ENCODE measurements at places on chromosomes 12 and 14. TPM values are rescaled to one million over a fixed set of nuclear protein-coding genes. Genes with fewer than 3 reads are reported as not detected.

DNA sequence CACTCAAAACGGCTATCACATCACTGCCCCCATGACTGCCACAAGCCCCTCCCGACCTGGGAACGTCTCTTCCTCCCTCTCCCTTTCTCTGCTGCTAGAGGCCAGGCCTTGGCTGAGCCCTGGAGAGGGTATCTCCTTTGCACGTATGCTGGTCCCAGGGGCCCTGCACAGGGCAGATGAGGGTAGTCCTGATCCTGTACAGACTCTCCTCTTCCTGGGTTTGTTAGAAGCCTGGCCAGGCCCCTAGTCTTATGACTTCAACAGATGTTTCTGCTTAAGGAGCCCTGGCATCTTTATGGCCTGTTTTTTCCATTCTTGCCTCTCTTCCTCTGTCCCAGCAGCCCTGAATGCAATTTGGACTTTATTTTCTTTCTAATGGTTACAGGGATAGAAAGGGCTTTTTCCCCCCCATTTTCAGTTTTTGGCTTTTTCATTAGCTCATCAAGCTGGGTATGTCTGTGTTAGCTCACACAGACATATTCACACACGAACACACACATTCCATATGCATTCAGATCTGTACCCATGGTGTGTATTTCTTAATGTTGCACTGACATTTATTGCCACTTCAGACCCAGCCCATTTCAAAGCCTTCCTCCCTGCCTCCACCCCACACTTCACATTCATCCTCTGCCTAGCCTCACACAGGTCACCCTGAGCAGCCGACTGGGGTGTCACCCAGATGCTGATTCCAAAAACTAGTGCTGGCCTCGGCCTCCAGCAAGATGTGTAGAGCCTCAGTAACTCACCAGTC lies 203.2 kb downstream of the ZFP36L1 start:
- DNase-seq = no peak

CIDEB gene
- 6.4 TPM for total RNA-seq

DNA sequence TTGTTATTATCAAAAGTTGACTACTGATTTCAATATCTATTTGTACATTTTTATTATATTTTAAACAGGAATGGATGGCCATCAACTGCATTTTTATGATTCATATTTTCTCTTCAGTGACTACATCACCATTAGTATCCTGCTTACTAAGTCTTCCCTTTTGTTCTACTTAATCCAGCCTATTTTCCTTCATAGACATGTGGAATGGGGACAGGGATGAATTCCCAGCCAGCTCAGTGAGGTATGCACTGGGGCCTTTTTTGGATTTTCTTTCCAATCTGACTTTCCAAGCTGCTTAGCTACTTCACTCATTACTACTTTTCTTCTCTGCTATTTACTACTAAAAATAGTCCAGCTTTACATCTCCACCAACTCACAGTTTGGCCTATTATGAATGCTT lies 38.4 kb downstream of the AKAP6 start:
- no peak for DNase-seq

- DNase-seq = no peak
These were observed 27.9 kb downstream of the PPM1H start for GRCh38 chr12:62907078-62907477.

GRCh38 chr12:106919910-106920544 lies 35.7 kb upstream of the TMEM263 start:
- no peak for DNase-seq

DNA sequence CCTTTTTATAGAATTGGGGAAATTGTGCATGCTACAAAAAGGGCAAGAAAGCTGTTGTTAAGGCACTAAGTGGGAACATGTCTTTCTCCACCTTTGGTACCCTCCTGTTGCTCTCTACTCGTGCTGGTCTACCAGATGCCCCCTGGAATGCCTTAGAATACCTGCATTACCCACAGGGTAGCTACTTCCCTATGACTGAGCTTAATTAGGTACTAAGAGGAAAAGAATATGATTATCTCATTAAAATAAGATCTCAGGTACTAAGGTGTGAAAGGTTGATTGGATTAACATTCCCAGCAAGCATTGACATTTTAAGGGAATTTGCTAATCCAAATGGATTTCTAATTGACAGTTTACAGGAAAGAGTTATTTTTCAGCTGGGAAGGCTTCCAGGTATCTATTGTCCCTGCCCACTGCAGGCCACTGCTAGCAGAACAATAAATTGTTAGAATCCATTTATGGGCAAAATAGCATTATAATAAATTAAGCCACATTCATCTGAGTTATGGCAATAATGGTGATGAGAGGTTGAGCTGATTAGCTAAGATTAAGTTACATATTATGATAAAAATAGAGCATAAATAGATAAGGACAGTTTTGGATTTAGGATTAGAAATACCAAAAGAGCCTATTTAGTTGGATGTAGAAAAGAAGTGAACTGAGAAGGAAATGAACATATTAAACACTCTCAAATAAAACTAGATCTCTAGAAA lies 67.8 kb upstream of the GRIP1 start:
- DNase-seq = no peak

- DNase-seq = peak; percentile 94
These were observed 723 bp downstream of the NFATC4 start for GRCh38 chr14:24368562-24369252.

DNA sequence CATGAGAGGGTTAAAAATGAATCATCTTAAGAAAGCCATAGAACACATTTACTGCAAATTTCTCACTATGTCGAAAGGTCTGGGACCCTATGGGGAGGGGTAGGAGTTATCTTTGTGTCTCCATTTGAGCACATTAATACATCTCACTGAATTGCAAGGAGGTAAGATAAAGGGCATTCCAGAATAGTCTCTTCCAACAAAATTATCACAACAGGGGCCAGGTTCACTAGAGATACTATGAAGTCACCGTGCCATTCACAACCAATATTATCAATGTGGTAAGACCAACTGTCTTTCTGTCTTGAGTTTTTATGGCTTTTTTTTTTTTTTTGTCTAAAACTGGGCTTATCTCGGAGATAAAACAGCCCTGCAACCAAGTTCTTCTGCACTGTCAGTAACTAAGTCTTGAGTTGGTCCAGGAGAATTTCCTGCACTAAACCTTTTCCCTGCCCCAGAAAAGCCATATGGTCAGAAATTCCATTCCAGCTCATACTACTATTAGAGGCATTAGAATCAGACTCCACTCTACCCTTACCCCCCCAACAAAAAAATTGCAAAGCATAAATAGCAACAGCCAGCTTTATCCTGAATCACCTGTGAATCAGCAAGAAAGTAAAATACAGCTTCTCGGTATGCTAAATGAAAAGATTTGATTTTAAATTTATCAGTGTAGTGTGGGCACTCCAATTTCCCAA lies 79.7 kb downstream of the PTPRR start:
- DNase-seq = no peak

PZP gene
- total RNA-seq = not detected

C14orf119 gene
- not detected for total RNA-seq

DNA sequence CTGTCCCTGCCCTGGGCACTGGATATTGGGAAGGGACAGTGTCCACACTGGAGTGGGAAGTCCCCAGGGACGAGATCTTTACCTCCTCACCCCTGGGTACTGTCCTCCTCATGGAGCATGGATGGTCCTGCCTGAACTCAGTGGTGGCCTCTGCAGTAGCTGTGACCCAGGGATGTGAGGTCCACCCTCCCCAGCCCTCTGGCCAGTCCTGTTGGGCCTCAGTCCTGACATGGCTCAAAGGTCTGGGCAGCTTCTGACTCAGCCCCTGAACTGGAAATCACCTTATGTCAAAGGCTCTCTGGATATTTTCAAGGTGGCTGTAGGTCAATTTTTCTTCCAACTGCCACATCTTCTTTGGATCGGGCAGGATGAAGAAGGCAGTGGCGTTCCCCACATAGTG lies 24.4 kb downstream of the SERPINA1 start:
- no peak for DNase-seq

ST8SIA1 gene
- 5.0 TPM for total RNA-seq

DNA sequence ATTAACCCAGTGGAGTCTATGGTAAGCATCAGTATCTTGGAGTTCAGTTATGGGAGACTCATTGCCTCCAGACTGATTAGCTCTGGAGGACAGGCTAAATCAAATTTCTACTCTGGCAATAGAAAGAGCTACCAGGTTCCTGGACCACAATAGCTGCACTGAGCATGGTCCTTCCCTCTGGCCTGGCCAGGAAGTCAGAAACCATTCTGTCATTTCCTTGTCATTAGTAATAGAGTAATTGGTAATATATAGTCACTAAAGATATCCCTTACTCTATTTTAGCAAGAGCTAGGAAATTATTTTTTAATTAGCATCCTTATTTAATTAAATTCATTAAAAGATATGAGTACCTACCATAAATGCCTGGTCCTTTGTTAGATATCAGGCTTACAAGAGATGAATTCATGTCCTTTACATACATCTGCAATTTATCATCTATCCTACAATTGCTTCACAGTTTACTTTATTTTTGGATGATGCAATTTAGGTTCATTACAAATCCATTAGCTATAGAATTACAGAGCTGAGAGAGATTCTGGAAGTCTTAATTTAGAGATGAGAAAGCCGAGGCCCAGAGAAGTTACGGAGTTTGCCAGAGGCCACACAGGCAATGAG lies 23.7 kb upstream of the TDRD9 start:
- no peak for DNase-seq

GMPR2 gene
- 13.9 TPM for total RNA-seq

DNA sequence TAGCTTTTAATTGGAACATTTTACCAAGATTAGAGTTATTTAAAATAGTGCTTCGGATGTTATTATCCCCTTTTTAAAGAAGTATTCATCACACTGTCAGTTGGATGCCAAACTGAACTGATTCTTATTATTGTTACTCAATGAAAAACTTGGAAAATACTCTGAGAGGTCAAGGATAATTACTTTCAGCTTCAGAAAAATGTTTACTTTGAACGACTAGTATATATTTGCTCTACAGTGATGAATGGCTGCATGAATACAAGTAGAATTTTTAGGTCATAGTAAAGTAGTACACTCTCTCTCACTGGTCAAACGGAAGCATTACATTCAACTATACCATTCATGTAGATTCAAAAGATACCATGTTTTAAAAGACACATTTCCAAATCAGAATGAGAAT lies 269.2 kb downstream of the CCDC91 start:
- DNase-seq = no peak

ANKRD33 gene
- total RNA-seq = not detected

- DNase-seq = no peak
These were observed 4.0 kb upstream of the RESF1 start for GRCh38 chr12:31954925-31955858.

DNA sequence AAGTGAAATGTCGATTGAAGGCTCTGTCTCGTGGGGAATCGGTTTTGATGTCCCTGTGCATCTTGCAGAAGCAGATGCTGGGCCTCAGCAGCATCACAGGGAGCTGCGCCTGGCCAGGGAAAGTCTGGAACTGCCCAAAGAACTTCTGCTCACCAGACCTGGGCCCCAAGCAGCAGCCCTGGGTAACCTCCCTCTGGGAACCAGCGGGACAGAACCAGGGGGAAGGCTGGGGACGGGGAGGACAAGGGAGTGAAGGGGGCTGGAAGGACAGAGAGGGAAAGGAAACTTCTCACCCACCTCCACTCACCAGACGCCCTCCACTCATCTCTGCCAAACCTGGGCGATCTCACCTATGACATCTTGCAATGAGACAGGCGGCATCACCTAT lies 26.8 kb upstream of the C14orf180 start:
- DNase-seq = no peak

CACNA1C gene
- 55.8 TPM for total RNA-seq

RAB15 gene
- 11.0 TPM for total RNA-seq

- peak; percentile 32 for DNase-seq
These were observed 647.8 kb downstream of the TMEM121 start for GRCh38 chr14:106174206-106174605.

ALDH1L2 gene
- total RNA-seq = 0.58 TPM

DNA sequence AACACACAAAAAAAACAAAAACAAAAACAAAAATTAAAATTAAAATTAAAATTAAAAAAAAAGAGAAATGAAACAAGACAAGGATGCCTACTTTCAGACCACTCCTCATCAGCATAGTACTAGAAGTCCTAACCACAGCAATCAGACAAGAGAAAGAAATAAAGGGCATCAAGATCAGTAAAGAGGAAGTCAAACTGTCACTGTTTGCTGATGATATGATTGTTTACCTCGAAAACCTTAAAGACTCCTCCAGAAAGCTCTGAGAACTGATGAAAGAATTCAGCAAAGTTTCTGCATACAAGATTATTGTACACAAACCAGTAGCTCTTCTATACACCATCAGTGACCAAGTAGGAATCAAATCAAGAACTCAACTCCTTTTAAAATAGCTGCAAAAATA lies 29.2 kb downstream of the ALG10 start:
- DNase-seq = no peak

PPP2R5E gene
- total RNA-seq = 12.7 TPM

COCH gene
- total RNA-seq = 2.6 TPM

DNA sequence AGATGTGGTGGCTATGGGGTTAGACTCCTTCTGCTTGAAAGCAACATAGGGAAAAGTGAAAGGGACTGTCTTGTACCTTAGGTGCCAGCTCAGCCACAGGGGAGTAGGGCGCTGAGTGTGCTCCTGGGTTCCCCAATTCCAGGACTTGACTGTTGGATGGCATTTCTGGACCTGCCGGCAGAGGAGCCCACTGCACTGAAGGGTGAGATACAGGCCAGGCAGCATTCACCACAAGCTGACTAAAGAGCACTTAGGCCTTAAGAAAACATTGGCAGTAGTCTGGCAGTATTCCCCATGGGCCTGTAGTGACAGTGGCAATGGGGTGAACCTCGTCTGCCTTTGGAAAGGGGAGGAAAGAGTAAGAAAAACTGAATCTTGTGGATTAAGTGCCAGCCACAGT lies 67.1 kb upstream of the TMTC2 start:
- no peak for DNase-seq

KLHDC1 gene
- total RNA-seq = 0.58 TPM

- no peak for DNase-seq
These were observed 413.0 kb downstream of the VRK1 start for GRCh38 chr14:97210202-97210601.

GRCh38 chr12:47980779-47981495 lies 17.5 kb downstream of the TMEM106C start:
- no peak for DNase-seq

- no peak for DNase-seq
These were observed 2.3 kb downstream of the ABCC9 start for GRCh38 chr12:21938879-21939278.

DNA sequence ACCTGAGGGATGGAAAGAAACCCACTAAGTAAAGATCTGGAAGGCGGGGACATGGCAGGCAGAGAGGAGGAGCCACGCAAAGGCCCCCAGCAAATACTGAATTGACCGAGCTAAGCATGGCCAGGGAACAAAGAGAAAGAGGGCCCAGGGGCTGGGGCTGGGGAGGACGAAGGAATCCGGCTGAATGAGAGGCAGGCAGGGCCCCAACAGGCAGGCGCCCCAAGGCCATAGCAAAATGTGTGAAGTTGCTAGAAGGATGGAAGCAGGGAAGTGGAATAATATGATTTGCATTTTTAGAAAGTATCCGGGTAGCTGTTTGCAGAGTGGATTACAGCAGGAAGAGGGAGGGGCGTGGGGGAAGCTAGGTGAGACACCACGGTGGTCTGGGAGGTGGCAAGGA lies 49.1 kb downstream of the RFLNA start:
- no peak for DNase-seq

GRCh38 chr12:121578230-121579189 lies 2.3 kb downstream of the KDM2B start:
- DNase-seq = peak; percentile 76
